ENCODE measurements at places on chromosomes 1 and 21. TPM values are rescaled to one million over a fixed set of nuclear protein-coding genes. Genes with fewer than 3 reads are reported as not detected.

The THBS3 gene
- polyA plus RNA-seq, result 3.5 TPM

The GBP3 gene
- polyA plus RNA-seq, result 26.9 TPM

The RNU1-3 gene
- not detected for polyA plus RNA-seq

The LRRC8B gene
- polyA plus RNA-seq, result 4.1 TPM

The LPAR3 gene
- 1.4 TPM for polyA plus RNA-seq

The PROK1 gene
- not detected for polyA plus RNA-seq

The GPR137B gene
- polyA plus RNA-seq, result 10.8 TPM
